HCT116 (cell line): ENCODE measurements at places on chromosomes 13 and 19. TPM values are rescaled to one million over a fixed set of nuclear protein-coding genes. Genes with fewer than 3 reads are reported as not detected.

Gene ZNF468
- total RNA-seq, result 12.3 TPM

Gene INSR
- total RNA-seq, result 25.4 TPM

Gene HSPB6
- 0.93 TPM for total RNA-seq

GRCh38 chr13:46803586-46803985 lies 6.6 kb upstream of the ESD start:
- no peak overlapping the region for H3K4me3 ChIP-seq
- H3K27ac ChIP-seq, result no peak overlapping the region
- no peaks in the 10 kb centered on the region for H3K27me3 ChIP-seq
- no peaks in the 10 kb centered on the region for H3K36me3 ChIP-seq
- DNase-seq, result no peak

DNA sequence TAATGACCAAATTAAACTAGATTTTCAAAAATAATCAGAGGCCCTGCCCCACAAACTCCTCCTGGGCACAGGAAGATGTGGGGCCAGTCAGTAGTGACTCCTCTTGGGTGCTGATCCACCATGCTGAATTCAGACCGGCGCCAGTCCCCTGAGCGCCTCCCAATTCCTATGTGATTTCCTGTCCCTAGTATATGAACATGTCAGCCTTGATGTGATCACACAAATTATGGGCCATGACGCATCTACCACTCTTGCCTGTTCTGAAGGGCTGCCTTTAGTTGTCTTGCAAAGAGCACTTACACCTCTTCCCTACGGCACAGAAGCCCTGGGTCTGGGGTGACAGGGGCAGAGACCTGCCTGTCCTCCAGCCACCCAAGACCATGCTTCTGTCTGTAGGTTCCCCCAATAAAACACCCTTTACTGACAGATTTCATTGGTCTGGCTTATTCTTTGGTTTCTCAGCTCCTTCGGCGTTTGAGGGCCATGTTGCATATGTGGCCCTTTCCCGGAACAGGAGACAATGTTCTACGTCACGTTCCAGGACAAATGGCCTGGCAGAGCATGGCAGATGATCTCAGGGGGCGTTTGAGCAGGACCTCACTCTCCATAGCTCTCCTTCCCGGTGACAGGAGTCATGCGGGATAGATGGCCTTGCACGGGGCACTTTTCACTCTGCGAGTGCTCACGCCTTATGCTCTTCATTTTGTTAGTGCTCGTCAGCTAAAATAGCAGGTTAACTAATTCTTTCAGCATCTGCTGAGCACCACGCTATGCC lies 5.6 kb upstream of the ATP11A start:
- DNase-seq, result no peak
- H3K4me1 ChIP-seq, result peaks cover 17% of the 10 kb centered on the region
- H3K27ac ChIP-seq, result no peak overlapping the region
- H3K36me3 ChIP-seq, result no peaks in the 10 kb centered on the region
- no peak overlapping the region for H3K4me3 ChIP-seq
- H3K27me3 ChIP-seq, result no peaks in the 10 kb centered on the region

- no peak overlapping the region for H3K4me3 ChIP-seq
- no peaks in the 10 kb centered on the region for H3K4me1 ChIP-seq
- H3K27ac ChIP-seq, result no peak overlapping the region
- DNase-seq, result no peak
Observed at GRCh38 chr19:2569596-2570465, 93.9 kb downstream of the GADD45B start.

DNA sequence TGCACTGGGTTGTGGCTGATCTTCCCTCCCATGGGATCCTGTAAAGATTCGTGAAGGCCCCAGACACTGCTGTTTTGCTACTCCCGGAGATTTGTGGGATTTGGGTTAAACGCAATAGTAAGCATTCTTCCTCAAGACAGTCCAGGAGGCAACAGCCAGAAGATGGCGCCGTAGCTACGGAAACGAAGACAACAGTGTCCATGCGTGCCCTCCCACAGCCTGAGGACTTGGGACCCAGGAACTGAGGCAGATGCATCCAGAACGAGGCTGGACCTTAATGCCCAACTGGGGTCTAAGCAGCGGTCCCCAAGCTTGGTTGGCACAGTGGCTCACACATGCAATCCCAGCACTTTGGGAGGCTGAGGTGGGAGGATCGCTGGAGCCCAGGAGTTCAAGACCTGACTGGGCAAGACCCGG lies 57.6 kb upstream of the ZNF507 start:
- peak; percentile 61 for DNase-seq
- H3K27ac ChIP-seq, result no peak overlapping the region
- H3K4me3 ChIP-seq, result no peak overlapping the region
- no peaks in the 10 kb centered on the region for H3K4me1 ChIP-seq
- 0 out of 2 replicates have a peak, but pooled peaks cover 3% of the 10 kb centered on the region for H3K27me3 ChIP-seq

DNA sequence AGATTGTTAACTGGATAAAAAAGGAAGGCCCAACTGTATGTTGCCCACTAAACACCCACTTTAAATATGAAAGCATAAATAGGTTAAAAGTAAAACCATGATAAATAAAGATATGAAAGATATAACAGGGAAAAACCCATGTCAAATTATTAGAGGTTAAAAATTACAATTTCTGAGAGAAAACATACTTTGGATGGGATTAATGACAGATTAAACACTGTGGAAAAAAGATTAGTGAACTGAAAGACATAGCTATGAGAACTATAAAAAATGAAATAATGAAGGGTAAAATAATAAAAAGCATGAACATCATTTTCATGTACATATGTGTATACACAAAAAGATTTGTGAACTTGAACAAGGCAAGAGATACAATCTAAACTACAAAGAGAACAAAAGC lies 2.2 kb upstream of the ZNF577 start:
- H3K27me3 ChIP-seq, result no peaks in the 10 kb centered on the region
- H3K27ac ChIP-seq, result no peak overlapping the region
- H3K36me3 ChIP-seq, result peaks cover 28% of the 10 kb centered on the region
- no peak for DNase-seq
- H3K4me1 ChIP-seq, result no peaks in the 10 kb centered on the region

DNA sequence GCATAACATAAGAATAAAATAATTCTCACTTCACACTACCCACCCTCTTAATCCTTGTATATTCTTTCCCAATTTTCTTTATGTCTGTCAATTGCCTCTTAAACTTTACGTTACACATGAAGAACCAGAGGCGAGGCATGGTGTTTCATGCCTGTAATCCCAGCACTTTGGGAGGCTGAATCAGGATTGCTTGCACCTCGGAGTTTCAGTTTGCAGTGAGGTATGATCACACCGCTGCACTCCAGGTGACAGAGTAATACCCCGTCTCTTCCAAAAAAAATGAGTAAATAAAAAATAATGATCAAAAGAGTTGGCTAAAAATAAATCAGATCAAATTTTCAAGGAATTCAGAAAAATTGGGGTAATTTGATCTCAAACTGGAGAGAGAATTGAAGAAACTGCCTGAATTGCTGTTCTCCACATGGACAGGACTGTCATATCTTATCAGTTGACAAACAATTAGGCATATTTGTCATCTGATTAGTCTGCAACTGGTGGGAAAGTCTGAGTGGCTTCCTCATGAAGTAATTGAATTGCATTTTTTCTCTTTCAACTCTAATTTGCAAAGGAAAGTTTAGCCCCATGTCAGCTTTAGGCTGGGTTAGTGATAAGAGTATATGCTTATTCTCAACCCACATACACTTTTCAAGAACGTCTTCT lies 302.9 kb downstream of the ITGBL1 start:
- H3K4me1 ChIP-seq, result no peaks in the 10 kb centered on the region
- no peak overlapping the region for H3K27ac ChIP-seq
- no peak for DNase-seq
- H3K4me3 ChIP-seq, result no peak overlapping the region
- H3K36me3 ChIP-seq, result no peaks in the 10 kb centered on the region

GRCh38 chr13:24124789-24125476 lies 35.6 kb upstream of the SPATA13 start:
- H3K36me3 ChIP-seq, result no peaks in the 10 kb centered on the region
- no peak overlapping the region for H3K4me3 ChIP-seq
- no peaks in the 10 kb centered on the region for H3K27me3 ChIP-seq
- H3K27ac ChIP-seq, result no peak overlapping the region

GRCh38 chr19:46202426-46202825 lies 27.1 kb upstream of the IGFL1 start:
- peaks cover 3% of the 10 kb centered on the region for H3K27me3 ChIP-seq
- DNase-seq, result no peak
- no peaks in the 10 kb centered on the region for H3K36me3 ChIP-seq
- H3K4me3 ChIP-seq, result no peak overlapping the region
- H3K27ac ChIP-seq, result no peak overlapping the region
- peaks cover 45% of the 10 kb centered on the region for H3K4me1 ChIP-seq

DNA sequence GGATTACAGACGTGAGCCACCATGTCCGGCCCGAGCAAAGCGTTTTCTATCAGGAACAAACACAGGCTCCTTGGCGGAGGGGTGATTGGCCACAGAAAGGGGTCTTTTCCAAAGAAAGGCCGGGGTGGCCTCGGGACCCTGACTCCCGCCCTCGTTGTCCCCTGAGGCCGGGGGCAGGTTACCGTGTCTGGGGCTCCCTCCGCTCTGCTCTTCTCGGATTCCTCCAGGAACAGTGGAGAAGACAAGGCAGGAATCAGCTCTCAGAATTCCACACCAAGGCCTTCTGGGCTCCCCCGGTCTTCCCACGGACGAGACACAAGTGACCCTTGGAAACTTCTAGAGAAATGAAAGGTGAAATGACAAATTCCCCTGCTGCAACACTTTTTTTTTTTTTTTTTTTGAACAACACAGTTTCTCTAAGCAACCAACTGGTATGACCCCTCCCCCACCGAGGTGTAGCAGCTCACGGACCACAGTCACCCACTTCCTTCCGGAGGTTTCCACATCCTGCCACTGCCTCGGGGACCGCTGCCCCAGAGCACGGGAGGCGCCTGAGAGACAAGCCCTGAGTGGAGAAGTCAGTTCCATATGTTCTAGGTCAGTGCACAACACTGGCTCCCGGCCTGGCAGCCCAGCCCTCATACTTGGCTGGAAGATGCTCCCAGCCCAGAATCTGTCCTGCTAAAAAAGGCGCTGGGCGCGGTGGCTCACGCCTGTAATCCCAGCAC lies 11.0 kb downstream of the MOB3A start:
- no peaks in the 10 kb centered on the region for H3K36me3 ChIP-seq
- DNase-seq, result no peak
- H3K4me3 ChIP-seq, result no peak overlapping the region
- H3K27me3 ChIP-seq, result no peaks in the 10 kb centered on the region
- peak overlapping the region; percentile 34; the same call in 1 of the 2 replicates for H3K27ac ChIP-seq
- peaks cover 56% of the 10 kb centered on the region for H3K4me1 ChIP-seq

GRCh38 chr13:31320946-31321345 lies 121.2 kb downstream of the B3GLCT start:
- H3K27ac ChIP-seq, result no peak overlapping the region
- H3K4me3 ChIP-seq, result no peak overlapping the region
- no peaks in the 10 kb centered on the region for H3K27me3 ChIP-seq
- H3K36me3 ChIP-seq, result no peaks in the 10 kb centered on the region

- no peak overlapping the region for H3K27ac ChIP-seq
- no peak overlapping the region for H3K4me3 ChIP-seq
- H3K27me3 ChIP-seq, result peaks cover 16% of the 10 kb centered on the region
- peaks cover 15% of the 10 kb centered on the region for H3K4me1 ChIP-seq
- peak; percentile 42 for DNase-seq
Observed at GRCh38 chr13:77507931-77508776, 27.4 kb upstream of the SCEL start.

- H3K27ac ChIP-seq, result peak overlapping the region; percentile 19; the same call in 1 of the 2 replicates
- no peaks in the 10 kb centered on the region for H3K36me3 ChIP-seq
- DNase-seq, result no peak
- peaks cover 11% of the 10 kb centered on the region for H3K4me1 ChIP-seq
Observed at GRCh38 chr13:41457589-41458186, 338 bp downstream of the RGCC start.

GRCh38 chr13:95494082-95494681 lies 58.3 kb upstream of the CLDN10 start:
- H3K4me1 ChIP-seq, result no peaks in the 10 kb centered on the region; the same call in 1 of the 2 replicates
- H3K27ac ChIP-seq, result no peak overlapping the region
- peak; percentile 62 for DNase-seq
- H3K36me3 ChIP-seq, result no peaks in the 10 kb centered on the region

- peaks cover 33% of the 10 kb centered on the region; the same call in 1 of the 2 replicates for H3K27me3 ChIP-seq
- no peak overlapping the region for H3K4me3 ChIP-seq
- no peaks in the 10 kb centered on the region for H3K36me3 ChIP-seq
- no peak overlapping the region for H3K27ac ChIP-seq
- DNase-seq, result no peak
- H3K4me1 ChIP-seq, result no peaks in the 10 kb centered on the region
Observed at GRCh38 chr13:39401756-39402155, 201.2 kb downstream of the LHFPL6 start.
